Globus pallidus (tissue), 1 donor: ENCODE measurements at places on chromosomes 2 and 18.

DNA sequence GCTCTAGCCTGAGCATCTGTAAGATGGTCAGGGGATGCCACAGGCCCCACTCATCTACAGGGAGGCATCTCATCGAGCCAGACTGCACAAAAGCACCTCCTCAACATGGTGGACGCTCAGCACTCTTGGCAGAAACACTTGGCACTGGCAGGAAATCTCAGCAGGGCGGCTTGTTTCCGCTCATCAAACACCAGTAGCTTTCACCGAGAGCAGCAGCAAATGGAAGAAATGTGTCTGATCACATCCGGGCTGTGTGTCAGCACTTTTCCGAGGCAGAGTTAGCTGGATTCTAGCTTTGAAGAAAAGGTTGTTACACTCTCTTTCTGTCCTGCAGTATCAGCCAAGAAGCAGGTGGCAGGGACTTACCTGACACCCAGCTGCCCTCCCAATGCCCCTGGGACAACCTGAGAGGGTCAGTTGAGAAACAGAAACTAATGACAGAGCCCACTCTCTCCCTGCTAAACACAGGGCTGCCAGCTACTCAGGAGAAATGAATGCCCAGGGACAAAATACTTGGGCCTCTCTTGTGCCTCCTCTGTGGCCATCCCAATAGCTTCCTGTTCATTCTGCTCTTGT is 68.9 kb upstream of the FZD7 start:
- no peak for DNase-seq

- no peak for DNase-seq
Observed at GRCh38 chr2:31654241-31654640, 73.5 kb upstream of the SRD5A2 start.

- DNase-seq = no peak
Observed at GRCh38 chr2:6556755-6557154, 309.0 kb downstream of the CMPK2 start.

GRCh38 chr18:31061945-31062344 is 19.4 kb upstream of the DSC3 start:
- no peak for DNase-seq

GRCh38 chr2:179772346-179772745 is 89.1 kb downstream of the ZNF385B start:
- DNase-seq = no peak

DNA sequence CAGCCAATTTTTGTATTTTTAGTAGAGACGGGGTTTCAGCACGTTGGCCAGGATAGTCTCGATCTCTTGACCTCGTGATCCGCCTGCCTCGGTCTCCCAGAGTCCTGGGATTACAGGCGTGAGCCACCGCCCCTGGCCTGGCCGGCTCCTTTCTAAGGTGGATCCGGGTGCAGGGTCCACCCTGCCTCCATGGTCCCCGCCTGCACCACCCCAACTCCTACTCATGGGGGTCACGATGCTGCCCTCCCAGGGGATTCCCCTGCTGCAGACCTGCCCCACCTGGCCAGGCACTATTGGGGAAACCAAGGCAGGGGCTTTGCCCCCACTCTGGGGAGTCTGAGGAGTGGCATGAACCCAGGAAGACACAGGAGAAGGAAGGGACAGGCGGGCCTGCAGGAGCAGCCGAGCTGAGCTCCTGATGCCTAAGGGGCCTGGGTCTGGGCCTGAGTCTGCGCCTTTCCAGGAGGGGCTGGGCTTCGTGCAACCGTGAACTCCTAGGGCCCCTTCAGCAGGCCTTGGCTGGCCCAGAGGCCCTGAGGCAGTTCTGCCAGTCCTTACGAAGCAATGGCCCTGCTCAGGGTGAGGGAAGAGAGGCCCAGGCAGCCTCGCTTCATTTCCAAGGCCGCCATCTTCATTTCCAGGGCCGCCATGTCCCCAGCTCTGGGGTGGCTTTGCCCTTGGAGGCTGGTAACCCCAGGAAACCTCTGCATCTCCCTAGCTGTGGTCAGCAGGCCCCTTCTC is 67.2 kb upstream of the SMAD7 start:
- no peak for DNase-seq

DNA sequence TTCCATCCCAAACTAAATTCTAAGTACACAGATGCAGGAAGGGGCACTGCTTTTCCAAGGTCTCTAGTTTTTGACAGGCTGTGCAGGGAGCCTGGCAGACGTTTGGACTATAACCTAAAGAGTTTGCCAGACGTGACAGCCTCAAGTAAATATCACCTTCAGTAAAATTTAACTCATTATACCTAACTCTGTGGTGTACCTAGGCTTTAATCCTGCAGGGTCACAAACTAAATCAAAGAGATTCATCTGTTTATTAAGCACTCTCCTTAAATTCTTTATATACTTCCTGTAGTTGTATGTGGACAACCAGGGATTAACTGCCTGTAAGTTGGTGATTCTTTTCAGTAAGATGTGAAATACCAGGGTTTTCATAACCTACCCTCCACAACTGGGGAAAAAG is 92.9 kb downstream of the ACVR1 start:
- DNase-seq = no peak

- no peak for DNase-seq
Observed at GRCh38 chr2:40101131-40101575, 322.1 kb upstream of the THUMPD2 start.

DNA sequence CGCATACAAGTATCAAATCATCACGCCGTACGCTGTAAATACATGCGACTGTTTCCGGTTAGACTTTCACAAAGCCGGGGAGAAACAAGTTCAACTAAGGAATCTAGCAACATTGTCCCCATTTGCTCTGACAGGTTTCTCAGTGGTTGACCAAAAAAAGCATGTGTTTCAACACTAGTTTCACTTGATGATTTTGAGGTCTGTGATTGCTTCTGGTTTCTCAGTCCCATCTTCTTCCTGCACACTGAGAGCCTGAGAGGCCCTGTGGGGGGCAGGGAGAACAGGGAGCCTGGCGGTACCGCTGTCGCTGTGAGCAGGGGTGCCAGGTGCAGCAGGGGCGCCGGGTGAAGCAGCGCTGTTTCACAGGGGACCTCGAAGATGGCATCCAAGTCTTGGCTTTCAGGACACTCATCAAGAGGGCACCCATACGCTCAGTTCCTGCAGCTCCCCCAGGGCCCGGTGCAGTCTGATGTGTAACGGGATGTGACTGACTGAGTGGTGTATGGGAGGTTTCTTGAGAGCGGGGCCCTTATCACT is 270.9 kb downstream of the TWIST2 start:
- DNase-seq = no peak

GRCh38 chr2:56534321-56534720 is 350.5 kb downstream of the CCDC85A start:
- DNase-seq = no peak

GRCh38 chr2:82913566-82913965 is 1545.5 kb downstream of the SUCLG1 start:
- no peak for DNase-seq

DNA sequence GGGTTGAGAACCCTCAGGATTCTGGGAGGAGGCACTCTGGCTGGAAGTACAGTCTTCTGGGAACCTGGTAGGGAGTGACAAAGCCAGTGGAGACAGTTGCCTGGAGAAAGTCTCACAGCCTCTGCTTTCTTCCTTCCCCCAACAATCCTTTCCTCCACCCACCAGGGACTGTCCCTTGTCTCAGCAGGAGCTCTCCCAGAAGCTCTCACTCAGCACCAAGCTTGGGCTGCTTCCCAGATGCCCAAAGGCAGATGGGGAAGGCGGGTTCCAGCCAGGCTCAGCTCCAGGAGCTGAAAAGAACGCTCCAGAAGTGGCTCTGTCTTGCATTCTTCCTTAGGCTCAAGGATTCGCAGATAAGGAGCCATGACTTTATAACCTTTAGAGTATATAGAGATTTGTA is 7.6 kb upstream of the NAGK start:
- DNase-seq = no peak

DNA sequence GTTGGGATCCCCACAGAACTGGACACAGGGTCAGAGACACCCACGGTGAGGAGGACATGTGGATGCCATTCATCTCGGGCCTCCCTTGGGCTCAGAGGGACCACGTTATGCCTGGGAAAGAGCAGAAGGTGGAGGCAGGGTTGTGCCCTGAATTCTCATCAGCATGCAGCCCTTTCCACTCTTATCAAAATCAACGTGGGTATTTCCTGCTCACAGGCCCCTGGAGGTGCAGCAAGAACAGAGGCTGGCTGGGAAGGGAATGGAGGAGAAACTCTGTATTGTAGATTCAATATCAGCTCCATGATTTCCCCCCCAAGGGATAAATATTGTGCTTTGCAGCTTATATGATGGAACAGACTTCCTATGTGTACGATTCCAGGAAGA is 90.9 kb downstream of the SETBP1 start:
- no peak for DNase-seq

- DNase-seq = no peak
Observed at GRCh38 chr2:236799391-236800026, 229.9 kb downstream of the ACKR3 start.

- no peak for DNase-seq
Observed at GRCh38 chr18:32298171-32298667, 108.4 kb downstream of the MEP1B start.

- no peak for DNase-seq
Observed at GRCh38 chr2:129055824-129056223, 737.2 kb upstream of the HS6ST1 start.

- DNase-seq = no peak
Observed at GRCh38 chr2:168169097-168169745, 78.2 kb downstream of the STK39 start.

- DNase-seq = no peak
Observed at GRCh38 chr2:129870685-129871241, 108.7 kb upstream of the RAB6C start.

DNA sequence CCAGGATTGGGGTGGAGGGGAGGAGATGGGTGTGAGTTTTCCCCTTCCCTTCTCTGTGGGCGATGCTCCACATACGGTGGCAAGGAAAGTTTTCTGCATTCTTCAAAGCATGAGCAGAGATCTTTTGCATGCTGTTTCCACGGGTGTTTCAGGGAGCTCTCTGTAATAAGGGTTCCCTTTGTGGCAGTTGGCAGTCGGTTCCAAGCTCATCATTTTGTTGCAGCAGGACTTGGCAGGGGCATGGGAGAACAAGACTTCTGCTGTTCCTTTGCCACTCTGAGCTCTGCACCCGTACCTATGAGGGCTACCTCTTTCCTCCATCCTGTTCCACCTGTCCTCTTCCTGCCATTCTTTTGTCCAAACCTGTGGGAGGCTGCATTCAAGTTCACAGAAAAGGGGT is 71.3 kb upstream of the SPRED2 start:
- DNase-seq = peak; percentile 65

DNA sequence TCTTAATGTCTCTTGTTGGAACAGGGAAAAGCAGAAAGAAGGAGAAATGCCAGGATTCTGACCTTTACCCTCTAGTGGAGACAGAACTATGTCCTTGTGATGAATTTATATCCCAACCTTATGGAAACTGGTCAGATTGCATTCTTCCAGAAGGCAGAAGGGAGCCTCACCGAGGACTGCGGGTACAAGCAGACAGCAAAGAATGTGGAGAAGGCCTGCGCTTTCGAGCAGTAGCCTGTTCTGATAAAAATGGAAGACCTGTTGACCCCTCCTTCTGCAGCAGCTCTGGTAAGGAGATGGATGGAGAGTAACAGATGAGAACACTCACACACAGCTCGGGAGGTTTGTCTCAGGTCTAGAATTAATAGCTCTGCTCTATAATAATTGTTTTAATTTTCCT is 552.7 kb upstream of the HNMT start:
- no peak for DNase-seq

DNA sequence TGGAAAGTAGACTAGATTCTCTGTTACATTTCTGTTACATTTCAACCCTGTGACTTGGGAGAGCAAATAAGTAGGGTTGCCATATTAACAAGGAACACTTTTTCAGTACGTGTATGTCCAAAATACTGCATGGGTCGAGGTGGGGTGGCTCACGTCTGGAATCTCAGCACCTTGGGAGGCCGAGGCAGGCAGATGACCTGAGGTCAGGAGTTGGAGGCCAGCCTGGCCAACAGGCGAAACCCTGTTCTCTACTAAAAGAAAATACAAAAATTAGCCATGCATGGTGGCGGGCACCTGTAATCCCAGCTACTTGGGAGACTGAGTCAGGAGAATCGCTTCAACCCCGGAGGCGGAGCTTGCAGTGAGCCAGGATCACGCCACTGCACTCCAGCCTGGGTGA is 11.2 kb downstream of the SLC66A3 start:
- DNase-seq = no peak

DNA sequence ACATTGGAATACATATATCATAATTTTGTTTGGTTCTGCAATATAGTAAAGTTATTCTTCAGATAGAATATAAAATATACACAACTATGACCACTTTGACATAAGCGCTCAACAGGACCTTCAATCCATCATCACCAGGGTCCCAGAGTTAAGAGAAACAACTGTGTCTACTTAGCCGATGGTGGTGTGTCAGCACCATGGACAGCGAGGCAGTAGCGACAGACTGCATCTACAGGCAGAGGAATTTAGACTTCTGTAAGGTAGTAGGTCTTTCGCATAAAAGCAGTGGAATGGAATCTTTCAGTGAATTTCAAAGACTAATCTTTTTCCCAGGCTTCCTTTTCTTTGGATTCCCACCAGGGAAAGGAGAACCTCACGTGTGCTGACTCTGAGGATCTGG is 20.5 kb upstream of the LRPPRC start:
- no peak for DNase-seq

DNA sequence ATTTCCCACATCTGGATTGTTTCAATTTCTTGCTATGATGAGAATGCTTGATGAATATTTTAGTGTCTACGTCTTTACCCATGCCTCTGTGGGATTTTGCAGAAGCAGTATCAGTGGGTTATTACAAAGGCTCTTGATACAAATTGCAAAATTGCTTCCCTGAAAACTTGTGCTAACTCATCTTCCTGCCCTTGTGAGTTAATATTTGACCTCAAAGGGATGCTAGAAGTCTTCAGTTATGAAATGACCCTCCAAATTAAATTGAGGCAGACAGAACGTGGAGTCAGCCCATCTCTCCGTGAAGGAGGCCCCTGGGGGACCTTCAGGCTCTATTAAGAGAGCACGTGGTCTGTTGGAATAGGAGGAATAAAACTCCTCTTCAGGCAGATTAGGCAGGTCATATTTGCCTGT is 239.2 kb upstream of the HS6ST1 start:
- DNase-seq = no peak

- DNase-seq = no peak
Observed at GRCh38 chr2:112960230-112960825, 17.5 kb upstream of the IL36G start.

DNA sequence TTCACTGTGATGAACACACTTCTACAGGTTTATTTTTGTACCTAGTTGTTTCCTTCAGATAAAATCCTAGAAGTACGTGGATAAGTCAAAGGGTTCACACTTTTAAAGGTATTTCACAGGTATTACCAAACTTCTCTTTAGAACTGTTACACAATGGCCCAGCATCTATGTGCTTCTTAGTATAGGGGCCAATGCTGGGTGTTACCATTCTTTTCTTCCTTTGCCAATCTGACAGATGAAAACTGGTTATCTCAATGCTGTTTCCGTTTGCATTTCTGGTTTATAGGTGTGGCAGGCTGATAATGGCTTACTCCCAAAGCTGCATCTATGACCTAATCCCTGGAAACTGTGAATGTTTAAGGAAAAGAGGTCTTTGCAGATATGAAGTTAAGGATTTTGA is 2.8 kb upstream of the TCF7L1 start:
- DNase-seq = no peak
